Stimulated activated CD8-positive, alpha-beta memory T cell treated with anti-CD3 and anti-CD28 coated beads, Interleukin-15, amount 100 ng/mL, for 24 hours (primary cell): ENCODE measurements at places on chromosomes 2 and 18.

DNA sequence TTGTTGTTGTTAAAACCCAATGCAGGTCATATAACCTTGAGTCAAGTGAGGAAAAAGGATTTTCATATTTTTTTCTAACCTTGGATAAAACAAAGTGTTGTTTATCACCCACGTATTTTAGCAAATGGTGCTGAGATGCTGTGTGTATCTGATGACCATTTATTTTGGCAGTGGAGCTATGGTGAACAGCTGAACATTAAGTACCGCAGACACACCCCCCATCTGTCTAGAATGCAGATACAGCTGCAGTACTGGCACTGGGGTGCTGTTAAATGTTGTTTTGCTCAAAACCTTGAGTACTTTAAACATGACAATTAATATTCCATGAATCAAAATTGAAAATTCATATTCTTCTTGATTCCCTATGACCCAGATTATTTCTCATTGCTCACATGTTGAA lies 773.3 kb upstream of the SLC39A10 start:
- DNase-seq: no peak

GRCh38 chr2:48860380-48860779 lies 104.9 kb upstream of the LHCGR start:
- DNase-seq: no peak

- DNase-seq: no peak
Measured at GRCh38 chr18:12879840-12880540, 4.0 kb downstream of the PTPN2 start.

DNA sequence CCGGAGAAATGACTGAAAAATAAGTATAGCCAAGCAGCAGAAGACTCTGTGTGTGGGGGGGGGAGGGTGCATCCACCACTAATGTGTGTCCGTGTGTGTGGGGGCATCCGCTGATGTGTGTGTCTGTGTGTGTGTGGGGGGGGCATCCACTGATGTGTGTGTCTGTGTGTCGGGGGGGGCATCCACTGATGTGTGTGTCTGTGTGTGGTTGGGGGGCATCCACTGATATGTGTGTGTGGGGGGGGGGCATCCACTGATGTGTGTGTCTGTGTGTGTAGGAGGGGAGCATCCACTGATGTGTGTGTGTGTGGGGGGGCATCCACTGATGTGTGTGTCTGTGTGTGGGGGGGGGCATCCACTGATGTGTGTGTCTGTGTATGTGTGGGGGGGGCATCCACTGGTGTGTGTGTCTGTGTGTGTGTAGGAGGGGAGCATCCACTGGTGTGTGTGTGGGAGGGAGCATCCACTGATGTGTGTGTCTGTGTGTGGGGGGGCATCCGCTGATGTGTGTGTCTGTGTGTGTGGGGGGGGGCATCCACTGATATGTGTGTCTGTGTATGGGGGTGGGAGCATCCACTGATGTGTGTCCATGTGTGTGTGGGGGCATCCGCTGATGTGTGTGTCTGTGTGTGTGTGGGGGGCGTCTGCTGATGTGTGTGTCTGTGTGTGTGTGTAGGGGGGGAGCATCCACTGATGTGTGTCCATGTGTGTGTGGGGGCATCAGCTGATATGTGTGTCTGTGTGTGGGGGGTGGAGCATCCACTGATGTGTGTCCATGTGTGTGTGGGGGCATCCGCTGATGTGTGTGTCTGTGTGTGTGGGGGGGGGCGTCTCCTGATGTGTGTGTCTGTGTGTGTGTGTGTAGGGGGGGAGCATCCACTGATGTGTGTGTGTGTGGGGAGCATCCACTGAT lies 125.0 kb downstream of the NFATC1 start:
- no peak for DNase-seq

DNA sequence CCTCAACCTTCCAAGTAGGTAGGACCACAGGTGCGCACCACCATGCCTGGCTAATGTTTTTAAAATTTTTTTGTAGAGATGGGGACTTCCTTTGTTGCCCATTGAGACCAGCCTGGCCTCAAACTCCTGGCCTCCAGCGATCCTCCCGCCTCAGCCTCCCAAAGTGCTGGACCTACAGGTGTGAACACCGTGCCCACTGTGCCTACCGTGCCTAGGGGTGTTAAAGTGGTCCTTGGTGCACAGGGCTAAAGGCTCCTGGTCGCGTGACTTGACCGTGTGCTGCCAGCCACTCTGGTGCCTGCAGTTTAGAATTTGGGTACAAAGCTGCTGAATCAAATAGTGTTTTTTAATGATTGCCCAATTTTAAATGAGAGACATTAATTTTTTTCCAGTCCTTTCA lies 51.0 kb upstream of the KCNG2 start:
- DNase-seq: no peak

DNA sequence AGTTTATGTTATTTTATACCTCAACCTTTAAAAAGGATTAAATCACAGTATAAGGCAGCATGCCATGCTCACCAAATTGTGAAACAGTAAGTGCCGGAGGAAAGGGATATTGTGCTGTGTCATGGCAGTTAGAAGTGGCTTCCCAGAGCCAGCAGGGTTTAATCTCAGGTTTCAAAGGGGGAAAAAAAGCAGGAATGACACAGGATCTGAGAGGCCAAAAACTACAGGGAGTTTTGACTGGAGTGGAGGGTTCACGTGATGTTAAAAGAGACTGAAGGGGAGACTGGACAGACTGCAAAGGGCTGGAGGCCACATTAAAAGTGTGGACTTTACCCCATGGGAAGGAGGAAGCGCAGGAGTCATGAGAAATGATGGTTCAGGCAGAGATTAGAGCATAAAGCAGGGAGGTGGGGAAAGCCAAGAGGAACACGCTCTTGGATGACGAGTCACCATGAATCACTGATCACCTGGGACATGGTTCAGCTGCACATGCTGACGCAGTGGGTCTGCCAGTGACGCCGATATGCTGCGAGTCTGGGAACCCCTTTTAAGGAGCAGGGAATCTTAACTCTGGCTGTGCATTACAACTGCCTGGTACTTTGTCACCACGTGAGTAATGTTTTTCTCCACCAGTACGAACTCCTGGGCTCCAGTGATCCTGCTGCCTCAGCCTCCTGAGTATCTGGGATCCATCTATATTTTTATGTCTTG lies 6.1 kb downstream of the CHMP1B start:
- no peak for DNase-seq

DNA sequence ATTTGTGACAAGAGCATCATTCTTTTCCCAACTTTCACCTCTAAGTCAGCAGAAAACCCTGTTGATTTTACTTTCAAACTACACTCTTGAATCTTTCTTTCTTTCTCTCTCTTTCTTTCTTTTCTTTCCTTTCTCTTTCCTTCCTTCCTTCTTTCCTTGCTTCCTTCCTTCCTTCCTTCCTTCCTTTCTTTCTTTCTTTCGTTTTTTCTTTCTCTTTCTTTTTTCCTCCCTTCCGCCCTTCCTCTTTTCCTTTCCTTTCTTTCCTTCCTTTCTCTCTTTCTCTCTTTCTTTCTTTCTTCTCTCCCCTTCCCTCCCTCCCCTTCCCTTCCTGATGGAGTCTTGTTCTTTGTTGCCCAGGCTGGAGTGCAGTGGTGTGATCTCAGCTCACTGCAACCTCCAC lies 649.5 kb downstream of the PLCL1 start:
- no peak for DNase-seq

- no peak for DNase-seq
Measured at GRCh38 chr2:142883526-142883925, 6.1 kb downstream of the KYNU start.

- DNase-seq: no peak
Measured at GRCh38 chr2:177692042-177692782, 299.6 kb downstream of the AGPS start.

DNA sequence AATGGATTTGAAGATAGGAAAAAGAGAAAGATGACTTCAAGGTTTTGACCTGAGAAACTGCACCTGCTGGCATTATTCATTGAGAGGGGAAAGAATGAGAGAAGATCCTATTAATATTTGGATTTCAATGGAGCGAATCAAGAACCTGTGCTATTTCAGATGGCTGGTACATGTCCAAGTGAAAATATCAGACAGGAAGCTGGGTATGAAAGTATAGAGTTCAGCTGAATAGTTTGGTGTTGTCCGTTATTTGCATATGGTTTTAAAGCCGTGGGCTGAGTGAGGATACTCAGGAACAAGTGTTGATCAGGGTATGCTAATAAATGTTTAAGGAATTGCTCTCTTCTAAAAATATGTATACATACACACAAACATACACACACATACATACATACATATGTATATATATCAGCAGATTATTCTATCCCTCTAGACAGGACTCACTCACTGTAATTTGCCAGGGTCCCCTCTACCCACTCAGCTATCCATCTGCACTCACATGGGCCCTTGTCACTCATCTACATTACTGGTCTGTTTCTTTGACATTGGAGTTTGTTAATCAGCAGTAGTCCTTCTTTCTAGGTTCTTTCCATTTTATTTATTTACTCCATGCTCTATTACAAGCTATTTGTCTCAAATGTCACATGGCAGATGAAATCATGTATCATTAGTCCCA lies 33.9 kb upstream of the IKZF2 start:
- no peak for DNase-seq

- DNase-seq: no peak
Measured at GRCh38 chr2:217784996-217785543, 217.7 kb downstream of the TNS1 start.

GRCh38 chr18:46322411-46322891 lies 218.3 kb downstream of the HAUS1 start:
- no peak for DNase-seq

GRCh38 chr2:105961599-105962146 lies 217.0 kb downstream of the NCK2 start:
- no peak for DNase-seq

GRCh38 chr18:25100418-25100817 lies 251.5 kb downstream of the ZNF521 start:
- no peak for DNase-seq

DNA sequence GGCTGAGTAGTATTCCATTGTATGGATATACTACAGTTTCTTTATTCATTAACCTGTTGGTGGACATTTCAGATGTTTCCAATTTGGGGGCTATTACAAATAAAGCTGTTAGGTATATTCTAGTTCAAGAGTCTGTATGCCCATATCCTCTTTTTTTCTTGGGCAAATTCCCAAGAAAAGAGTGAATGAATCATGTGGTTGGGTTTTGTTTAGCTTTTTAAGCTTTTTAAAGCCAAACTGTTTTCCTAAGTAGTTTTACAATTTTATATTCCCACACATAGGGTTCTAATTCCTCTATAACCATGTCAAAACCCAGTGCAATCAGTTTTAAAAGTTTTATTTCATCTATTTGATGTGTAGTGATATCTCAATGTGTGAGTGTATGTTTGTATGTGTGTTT lies 44.9 kb upstream of the BAZ2B start:
- no peak for DNase-seq

- no peak for DNase-seq
Measured at GRCh38 chr2:111042772-111043771, 77.6 kb upstream of the BCL2L11 start.

DNA sequence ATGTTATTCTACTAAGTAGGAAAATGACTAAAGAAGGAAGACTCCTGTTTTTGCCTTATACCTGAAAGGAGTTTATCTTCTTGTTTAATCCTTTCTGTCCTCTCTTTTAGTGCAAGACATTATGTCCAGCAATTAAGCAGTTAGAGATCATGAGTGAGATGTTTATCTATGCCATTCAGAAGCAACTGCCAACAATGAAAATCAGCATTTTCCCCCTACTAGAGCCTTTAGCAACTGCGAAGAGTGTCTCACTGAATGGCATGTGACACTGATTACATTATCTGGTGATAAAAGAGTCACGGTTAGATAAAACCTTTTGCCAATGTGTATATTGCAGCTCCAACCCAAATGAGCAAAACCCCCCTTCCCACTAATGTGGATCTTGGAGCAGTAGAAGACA lies 357.7 kb upstream of the SYT4 start:
- DNase-seq: no peak

DNA sequence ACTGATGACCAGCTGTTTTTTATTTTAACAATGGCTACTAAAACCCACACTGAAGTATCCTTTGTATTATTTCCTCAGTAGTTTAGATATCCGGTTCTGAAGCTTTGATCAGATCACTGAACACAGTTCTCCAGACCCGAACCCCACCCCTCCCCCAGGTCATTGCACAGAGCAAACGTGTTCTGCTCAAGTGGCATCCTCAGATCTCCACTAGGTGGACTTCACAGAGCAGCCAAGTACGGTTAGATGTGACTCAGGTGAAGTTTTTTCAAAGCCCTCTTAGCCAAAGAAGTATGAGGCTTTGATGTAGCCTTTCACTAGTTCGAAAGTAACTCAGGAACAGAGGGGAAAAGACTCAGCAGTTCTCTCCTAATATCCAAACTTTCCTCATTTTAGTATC lies 142.7 kb upstream of the NRP2 start:
- no peak for DNase-seq

GRCh38 chr18:75139226-75139911 lies 69.6 kb downstream of the PTGR3 start:
- no peak for DNase-seq

- no peak for DNase-seq
Measured at GRCh38 chr2:3672861-3673678, 15.1 kb downstream of the ALLC start.

- no peak for DNase-seq
Measured at GRCh38 chr2:72827966-72828646, 2.3 kb upstream of the EXOC6B start.

GRCh38 chr18:1573732-1574131 lies 669.1 kb downstream of the ADCYAP1 start:
- no peak for DNase-seq

- DNase-seq: no peak
Measured at GRCh38 chr2:8594731-8595427, 87.0 kb upstream of the ID2 start.

DNA sequence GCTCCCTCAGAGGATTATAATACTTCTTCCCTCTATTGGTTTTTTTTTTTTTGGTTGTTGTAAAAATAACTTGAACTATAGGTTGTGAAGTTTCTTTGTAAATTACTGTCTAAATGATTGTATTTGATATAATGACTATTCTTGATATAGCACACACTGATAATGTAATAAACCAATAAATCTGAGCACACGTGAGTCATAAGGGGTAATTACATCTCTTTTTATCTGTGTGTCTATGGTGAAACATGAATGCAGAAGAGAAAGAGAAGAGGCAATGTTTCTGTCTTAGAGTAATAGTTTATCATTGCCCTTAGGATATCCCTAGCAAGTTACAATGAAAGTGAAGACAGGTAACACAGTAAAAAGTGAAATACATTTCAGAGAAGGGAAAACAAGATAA lies 64.1 kb upstream of the RAPGEF4 start:
- no peak for DNase-seq

DNA sequence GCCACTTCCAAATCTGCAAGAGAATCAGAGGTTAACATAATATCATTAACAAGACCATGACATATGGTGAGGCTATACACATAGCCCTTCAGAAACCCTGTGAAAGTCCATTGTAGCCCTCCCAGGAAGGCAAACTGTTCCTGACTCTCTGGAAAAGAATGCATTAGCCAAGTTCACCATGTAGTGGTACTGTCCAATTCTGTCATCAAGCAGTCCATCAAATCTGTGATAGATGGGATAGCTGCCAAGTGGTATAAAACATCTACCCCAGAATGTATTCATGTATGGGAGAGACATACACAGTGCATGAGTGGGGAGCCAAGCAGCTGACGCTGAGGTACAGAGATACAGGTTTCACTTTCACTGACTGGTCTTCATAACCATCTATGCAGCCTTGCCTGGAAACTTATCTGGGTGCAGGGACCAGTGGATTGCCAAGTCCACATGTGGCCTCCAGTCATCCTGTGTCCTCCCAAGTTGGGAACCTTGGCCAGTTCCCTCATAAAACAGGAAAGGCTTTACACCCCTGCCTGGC lies 281.1 kb downstream of the MBD2 start:
- DNase-seq: no peak
